Right renal cortex interstitium (tissue), 3 donors: ENCODE measurements at places on chromosomes 7 and 10.

DNA sequence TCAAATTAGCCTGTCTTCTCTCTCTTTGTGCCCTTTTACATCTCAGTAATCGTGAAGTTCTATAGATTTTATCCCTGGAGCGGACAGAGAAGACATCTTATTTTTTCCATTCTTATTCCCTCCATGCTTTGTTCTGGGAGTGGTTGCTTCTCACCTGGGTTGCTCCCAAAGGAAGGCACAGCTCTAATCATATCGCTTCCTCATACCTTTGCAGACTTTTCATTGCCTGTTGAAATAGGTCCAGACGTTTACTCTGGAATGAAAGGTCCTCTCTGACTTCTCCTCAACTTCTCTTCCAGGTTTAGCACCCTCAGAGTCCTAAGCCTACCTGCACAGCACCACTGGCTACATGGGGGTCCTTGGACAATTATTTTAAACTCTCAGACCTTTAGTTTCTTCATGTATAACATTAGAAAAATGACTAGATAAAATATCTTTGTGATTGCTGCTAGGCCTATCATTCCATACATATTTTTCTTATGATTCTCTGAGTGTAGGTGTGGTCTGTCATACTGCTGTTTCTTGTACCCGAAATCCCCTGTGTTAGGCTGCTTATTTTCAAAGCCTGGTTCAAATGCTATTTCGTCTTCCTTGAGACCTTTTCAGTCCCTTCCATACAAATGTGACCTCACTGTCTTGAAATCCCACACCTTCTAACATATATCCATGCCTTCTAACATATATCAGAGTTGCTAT lies 418.1 kb downstream of the GFRA1 start:
- no peak for DNase-seq

- no peak for DNase-seq
These were observed 334.4 kb upstream of the NPVF start for GRCh38 chr7:25562673-25563182.

DNA sequence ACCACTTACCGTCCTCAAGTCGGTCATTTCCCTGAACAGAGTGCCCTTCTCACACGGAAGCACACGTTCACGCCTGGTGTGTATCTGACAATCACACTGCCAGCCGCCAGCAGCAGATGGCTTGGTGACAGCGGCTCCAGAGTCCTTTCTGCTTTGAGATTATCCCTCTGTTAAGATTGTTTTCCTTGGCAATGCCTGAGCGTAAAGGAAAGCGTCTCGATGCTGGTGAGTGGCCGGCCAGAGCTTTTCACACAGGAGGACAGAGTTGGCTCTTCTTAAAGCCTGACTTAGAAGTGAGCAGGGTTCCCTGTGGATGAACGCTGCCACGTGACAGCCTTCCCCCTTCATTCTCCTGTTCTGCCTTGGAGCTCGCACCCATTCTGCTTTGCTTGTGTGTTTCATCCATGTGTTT lies 22.1 kb upstream of the PRKAR1B start:
- no peak for DNase-seq

- DNase-seq, result no peak
These were observed 13.2 kb upstream of the ZNF862 start for GRCh38 chr7:149824748-149825566.

GRCh38 chr7:25002786-25003185 lies 22.8 kb upstream of the OSBPL3 start:
- no peak for DNase-seq
